ENCODE measurements at places on chromosomes 4 and X.

DNA sequence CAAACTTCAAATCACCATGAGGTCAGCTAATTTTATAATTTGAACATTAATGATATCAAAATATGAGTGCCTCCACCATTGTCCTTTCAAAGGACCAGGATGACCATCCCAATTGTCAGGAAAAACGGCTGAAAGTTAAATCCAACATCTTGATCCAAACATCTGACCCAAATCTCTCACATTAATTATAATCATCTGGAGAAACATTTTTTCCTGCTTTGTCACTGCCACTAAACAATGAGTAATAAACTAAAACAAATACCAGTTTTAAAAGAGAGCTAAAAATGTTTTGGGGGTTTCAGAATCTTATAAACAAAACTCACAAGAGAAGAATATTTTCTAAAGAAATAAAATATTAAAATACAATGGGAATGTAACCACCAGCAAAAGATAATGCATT lies 45.7 kb upstream of the NDST4 start:
- peak; percentile 73 for DNase-seq

DNA sequence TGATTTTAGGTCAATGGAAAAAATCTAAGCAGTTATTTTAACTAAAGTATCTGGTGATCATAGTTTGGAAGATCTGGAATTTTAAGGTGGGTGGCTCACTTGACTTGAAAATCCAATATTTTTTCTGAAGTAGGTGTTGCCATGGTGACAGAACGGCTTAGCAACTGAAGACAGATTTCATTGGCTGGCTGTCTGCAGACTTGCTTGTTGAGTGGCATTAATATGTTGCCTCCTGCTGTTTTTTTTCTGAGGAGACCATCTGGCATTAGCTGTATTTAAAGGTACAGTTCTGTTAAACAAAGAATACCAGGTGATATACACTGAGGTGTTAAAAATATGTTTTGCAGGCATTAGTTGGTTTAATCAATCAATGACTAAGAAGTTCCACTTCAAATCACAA lies 19.8 kb downstream of the CPE start:
- DNase-seq = no peak

- no peak for DNase-seq
Observed at GRCh38 chr4:11338956-11339782, 89.5 kb downstream of the HS3ST1 start.

DNA sequence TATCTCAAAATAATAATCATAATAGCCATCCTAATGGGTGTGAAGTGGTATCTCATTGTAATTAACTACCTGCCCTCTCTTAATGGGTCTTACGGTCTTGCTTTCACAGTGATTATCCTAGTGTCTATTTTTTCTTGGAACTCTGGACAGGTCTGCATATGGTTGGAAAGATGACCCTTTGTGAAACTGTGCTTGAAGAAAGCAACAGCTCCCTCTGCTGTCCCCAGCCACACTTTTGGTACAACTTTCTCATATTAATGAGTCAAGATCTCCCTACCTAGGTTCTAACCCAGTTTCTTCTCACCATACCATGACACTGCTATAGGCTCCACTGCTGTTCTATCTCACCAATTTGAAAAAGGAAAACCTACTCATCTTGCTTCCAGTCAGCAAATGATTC lies 2.4 kb downstream of the TFDP3 start:
- peak; percentile 53 for DNase-seq

GRCh38 chr4:188316391-188316790 lies 177.2 kb downstream of the TRIML1 start:
- no peak for DNase-seq

DNA sequence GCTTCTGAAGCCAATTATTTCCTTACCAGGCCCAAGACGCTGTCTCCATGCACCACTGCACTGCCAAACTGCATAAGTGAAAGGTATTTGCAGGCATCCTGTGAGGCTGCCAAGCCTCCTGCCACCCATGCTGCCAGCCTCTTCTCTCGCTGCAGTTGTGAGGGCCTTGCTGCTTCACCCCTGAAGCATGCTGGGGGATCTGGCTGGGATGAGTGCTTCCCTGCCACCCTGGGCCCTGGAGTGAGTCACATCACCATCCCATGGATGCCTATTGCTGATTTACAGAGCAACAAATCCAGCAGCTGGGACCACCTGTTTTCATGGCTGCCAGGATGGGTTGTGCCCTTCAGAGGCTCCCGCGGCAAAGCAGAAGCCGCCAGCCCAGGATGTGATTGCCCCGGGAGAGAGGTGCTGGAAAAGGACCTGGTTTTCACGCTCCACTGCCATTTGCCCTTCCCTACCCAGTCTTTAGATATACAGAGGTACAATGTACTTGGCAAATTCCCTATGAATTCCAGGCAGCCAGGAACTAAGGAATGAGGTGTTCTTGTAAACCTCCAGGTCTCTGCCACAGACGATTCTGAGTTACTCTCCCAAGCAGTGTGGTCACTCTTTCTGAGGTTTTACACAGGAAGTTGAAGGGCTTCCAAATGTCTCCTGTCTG lies 41.5 kb upstream of the PTCHD1 start:
- DNase-seq = no peak

DNA sequence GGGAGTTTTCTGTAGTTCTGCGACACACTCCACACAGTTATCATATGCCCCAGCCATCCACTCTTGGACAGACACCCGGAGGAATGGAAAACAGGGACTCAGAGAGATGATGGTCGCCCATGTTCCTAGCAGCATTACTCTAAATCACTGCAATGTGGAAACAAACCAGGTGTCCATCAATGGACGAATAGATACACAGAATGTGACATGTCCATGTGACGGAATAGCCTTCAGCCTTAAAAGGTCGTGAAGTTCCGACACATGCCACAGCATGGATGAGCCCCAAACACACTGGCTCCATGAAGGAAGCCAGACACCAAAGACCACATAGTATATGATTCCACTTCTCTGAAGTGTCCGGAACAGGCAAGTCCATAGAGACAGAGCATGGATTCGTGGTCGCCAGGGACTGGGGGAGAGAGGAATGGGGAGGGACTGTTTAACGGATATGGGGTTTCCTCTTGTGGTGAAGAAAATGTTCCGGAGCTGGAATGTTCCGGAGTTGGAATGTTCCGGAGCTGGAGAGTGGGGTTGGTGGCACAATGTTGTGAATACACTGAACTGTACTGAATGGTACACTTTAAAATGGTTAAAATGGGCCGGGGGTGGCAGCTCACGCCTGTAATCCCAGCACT lies 28.7 kb upstream of the AFAP1 start:
- DNase-seq = no peak

GRCh38 chr4:52904421-52904820 lies 42.3 kb downstream of the RASL11B start:
- DNase-seq = no peak

DNA sequence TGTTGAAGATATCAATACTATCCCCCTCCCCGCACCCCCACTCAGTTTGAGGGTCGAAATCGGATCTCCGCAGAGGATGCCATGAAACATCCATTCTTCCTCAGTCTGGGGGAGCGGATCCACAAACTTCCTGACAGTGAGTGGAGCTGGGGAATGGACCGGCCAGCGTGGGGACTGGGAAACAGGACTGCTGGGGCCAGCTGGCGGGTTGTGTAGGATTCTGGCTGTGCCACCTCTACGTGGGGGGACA lies 5.5 kb upstream of the USP11 start:
- no peak for DNase-seq

GRCh38 chr4:113474017-113474416 lies 287.5 kb downstream of the CAMK2D start:
- DNase-seq = peak; percentile 67

DNA sequence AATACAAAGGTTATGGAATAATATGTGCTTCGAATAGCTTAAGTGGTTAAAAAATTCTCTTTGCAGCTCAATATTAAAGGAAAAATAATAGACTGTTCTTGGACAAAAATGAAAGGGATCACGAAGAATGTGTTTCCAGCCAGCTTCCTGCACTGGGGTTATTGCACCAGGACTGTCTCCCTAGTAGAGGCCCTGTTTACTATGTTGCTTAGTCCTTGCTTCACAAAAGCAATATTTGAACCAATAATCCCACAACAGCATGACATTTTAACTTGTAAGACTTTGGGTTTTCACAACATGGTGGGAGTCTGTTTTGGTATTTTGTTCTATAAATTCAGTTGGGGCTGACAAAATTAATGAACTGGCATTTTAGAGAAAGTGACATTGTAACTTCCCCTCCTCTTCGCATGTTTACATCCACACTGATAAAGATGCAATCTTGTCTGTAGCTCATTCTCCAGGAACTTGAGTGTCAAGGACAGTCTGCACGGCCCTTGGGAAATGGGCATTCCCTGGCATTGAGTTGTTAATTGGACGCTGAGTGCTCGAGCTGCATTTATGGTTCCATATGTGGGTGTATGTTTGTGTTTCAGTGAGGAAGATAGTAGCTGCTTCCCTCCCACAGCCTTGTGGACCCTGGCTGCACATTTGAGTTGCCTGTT lies 39.0 kb downstream of the SHROOM2 start:
- no peak for DNase-seq

- DNase-seq = no peak
Observed at GRCh38 chr4:99630857-99631360, 26.7 kb downstream of the C4orf54 start.

DNA sequence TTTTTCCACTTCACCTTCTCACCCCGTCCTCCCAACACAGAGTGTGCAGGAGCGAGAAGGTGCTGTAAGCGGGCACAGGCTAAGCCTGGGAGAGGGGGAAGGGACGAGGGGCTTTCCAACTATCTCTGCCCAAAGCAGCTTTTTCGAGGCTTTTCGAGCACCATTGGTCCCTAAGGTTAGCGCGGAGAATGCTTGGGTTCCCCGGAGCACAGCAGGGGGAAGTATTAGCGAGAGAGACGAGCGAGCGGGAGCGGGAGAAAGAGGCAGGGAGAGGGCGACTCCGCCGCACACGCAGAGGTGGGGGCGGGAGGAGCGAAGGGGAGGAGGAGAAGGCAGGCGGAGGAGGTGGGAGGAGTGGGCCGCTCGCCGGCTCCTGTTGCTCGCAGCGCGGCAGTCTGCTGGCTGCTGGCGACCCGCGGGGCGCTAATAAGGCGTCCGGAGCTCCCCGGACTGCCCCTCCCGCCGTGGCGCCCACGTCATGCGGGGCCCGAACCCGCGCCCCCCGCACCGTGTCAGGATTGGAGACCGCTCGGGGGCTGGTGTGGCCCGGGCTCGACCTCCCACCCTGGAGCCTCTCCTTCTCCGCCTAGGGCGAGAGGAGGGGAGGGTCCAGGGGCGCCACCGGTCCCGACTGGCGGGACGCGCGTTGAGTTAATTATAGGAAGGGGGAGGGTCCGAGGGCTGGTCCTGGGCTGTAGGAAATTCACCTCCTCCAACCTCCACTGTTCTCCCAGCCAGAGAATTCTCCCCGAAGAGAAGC lies at the start of gene ADAMTS3:
ADAMTS3 (minus strand) TSS at position 263 of the 760 bp plus-strand sequence. CDS start 459 bp downstream, outside the sequence.
- peak; percentile 84 for DNase-seq

- DNase-seq = no peak
Observed at GRCh38 chr4:98694076-98694475, 35.7 kb upstream of the TSPAN5 start.

DNA sequence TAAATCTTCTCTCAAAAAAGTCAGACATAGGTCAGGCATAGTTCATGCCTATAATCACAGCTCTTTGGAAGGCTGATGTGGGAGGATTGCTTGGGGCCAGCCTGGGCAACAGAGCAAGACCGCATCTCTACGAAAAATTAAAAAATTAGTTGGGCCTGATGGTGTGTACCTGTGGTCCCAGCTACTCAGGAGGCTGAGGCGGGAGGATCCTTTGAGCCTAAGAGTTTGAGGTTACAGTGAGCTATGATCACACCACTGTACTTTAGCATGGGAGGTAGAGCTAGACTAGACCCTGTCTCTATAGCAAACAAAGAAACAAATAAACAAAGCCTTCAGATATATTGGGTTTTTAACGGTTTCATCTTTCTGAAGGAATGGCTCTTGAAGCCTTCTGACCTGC lies 62.2 kb downstream of the DIPK2B start:
- DNase-seq = no peak

DNA sequence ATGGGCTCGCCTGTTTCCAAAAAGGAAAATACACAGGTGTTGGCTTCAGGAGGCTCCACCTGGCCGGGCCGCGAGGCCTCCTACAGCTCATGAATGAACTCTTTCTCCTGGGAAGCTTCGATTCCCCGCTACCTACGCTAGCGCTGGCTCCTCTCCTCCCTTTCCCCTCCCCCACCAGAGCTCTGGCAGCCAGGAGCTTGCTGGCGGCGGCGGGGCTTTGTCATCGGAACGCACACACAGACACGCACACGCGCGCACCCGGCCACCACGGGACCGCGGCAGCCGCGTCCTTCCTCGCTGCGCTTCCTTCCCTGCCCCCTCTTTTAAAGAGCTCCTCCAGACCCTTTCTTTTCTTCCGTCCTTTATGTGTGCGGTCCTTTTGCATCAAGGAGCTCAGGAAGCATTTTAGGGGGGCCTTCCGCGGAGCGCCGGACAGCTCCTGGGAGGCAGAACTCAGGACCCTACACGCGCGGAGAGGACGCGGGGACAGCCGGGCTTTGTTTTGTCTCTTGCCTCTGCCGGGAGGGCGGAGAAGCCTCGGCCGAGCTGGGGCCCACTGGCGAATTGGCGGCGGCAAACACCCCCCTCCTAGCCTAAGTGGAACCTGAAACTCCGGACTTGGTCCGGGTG lies 70.2 kb upstream of the BCOR start:
- no peak for DNase-seq

GRCh38 chr4:73142995-73143547 lies 73.6 kb upstream of the COX18 start:
- peak; percentile 31 for DNase-seq

DNA sequence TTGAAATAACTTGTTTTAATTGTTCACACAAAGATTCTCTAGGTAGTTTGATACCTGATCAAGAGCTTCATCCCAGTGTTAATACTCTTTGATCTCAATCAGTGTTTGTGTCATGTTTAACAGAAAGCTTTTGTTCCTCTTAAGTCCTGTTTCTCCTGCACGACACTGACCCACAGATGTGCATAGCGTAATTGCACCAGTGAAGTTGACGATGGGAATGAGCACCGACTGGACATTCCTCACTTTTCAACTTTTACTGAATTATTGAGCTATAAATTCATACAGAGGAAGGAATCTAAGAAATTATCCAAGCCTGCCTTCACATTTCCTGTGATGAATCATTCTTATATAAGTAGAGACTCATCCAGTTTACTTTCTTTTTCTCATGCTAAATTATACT lies 878.7 kb upstream of the TENM3 start:
- peak; percentile 6 for DNase-seq

GRCh38 chrX:17584248-17584681 lies 153.0 kb upstream of the SCML1 start:
- peak; percentile 55 for DNase-seq

DNA sequence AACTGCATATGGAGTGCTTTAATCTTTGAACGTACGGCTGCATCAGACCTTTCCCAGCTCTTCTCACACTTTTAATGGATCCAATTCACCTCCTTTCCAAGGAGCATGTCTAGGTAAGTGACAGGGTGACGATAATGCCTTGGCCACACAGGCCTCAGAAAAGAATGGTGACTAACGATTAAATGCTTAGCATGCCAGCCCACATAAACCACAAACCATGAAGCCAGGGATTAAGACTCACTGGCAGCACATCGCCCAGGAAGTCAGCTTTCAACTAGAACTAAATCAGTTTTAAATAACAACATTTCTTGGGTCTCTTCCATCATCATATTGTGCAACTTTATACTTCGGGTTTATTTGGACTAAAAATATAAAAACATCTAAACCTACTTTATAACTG lies 28.7 kb downstream of the INPP4B start:
- DNase-seq = peak; percentile 94

GRCh38 chr4:182809417-182810102 lies 107.6 kb downstream of the DCTD start:
- DNase-seq = no peak

GRCh38 chrX:121455890-121456289 lies 408.5 kb downstream of the GLUD2 start:
- no peak for DNase-seq

All from adipocyte (in vitro differentiated cells).